ENCODE measurements at places on chromosomes 12 and 14.
A peak's percentile ranks its signal among the peaks of the same experiment; 100 is the strongest.

GRCh38 chr14:60094306-60094897 is 2.7 kb downstream of the PCNX4 start:
- DNase-seq: no peak

DNA sequence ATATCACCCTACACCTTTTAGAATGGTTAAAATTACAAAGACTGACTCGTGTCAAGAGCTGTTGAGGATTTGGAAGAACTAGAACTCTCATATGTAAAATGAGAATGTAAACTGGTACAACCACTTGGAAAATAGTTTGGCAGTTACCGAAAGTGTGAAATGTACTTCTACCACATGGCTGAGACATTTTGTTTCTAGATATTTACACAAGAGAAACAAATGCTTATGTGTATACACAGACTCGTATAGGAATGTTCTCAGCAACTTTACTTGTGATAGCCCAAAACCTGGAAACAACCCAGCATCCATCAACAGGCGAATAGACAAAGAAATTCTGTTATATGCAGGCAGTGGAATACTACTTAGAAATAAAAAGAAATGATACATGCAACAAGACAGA is 103.0 kb downstream of the BRMS1L start:
- no peak for DNase-seq

- DNase-seq: no peak
Measured at GRCh38 chr12:94795520-94795919, 145.2 kb upstream of the TMCC3 start.

- peak; percentile 34 for DNase-seq
Measured at GRCh38 chr12:96571101-96571862, 81.9 kb downstream of the CFAP54 start.

GRCh38 chr12:79371226-79371625 is 319.5 kb downstream of the PAWR start:
- no peak for DNase-seq

- no peak for DNase-seq
Measured at GRCh38 chr12:131617179-131617578, 93.7 kb upstream of the SFSWAP start.
